Caudate nucleus (tissue), 63 donors: ENCODE measurements at places on chromosomes 7 and 10.

GRCh38 chr7:30323006-30323355 lies 38.6 kb downstream of the ZNRF2 start:
- no peak for DNase-seq

DNA sequence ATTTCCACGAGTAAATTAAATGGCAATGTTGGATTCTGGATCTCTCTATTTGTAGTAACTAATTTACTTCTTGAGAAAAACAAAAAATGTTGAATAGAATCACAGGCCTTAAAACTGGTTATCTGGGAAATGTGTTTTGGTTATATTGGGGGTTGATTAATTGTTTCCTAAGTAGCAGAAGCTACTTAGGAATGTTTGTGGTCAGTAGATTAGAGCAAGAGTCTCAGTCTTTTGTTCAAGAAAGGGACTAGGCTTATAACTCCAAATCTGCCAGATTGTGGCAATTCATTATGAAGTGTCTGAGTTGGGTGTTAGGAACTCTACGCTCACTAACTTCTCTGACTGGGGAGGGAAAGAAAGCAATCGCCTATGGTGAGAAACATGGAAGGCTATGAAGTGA lies 244.3 kb upstream of the PHYHIPL start:
- no peak for DNase-seq

DNA sequence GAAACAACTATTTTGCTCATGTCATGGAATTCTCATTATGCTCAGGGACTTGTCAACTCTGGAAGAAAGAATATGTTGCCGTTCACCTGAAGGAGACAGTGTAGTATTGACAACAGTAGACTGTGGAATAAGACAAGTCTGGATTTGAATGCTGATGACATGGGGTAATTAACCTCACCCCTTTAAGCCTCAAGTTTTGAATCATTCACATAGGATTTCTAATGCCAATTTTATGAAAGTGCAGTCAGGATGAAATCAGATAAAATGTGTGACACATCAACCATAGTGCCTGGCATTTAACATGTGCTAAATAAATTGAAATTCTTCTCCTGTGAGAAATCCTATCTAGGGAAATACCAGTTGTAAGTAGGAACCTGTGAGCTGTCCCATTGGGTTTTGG lies 305.8 kb downstream of the KIF20B start:
- no peak for DNase-seq

DNA sequence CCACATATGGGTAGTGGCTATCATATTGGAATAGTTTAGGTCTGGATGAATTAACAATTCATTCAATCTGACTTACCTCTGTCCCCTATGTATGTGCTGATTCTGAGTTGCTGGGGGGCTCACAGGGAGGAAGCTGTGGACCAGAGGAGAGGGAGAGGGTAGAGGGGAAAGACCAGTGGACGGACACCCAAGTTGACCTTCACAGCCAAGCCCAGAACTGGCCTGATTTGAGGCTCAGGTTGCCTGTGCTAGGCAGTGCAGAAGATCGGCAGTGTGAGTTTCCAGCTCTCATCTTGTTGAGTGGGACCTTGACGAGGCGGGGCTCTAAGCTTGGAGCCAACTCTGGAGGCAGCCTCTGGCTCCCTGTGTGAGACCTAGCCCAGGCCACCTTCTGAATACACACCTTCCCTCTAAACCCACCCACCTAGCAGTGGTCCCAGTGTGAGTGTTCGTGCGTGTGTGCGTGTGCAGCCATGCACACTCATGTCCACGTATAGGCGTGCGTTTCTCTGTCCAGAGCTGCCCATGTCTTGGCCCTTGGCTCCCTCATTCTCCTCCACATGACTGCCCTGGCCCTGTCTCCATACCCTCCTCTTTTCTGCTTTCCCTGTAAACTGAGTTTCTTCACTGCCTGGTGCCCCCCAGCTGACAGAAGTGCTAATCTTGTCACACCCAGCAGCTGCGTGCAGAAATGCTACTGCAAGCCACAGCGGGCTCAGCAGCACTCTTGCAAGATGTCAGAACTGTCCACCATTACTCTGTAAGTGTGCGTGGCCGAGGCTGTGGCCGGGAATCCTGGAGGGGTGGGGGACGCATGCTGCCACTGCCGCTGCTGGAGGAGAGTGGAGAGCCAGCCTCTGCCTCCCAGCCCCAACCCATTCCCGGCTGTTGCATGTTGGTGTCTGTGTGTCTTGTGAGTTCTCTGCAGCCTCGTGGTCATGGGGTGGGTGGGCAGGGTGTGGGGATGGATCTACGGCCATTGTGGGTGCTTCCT lies 47.6 kb downstream of the ADCYAP1R1 start:
- no peak for DNase-seq

- DNase-seq = no peak
Observed at GRCh38 chr10:117900280-117900679, 146.5 kb downstream of the RAB11FIP2 start.

- DNase-seq = no peak
Observed at GRCh38 chr7:66865290-66865864, 55.6 kb upstream of the TMEM248 start.

DNA sequence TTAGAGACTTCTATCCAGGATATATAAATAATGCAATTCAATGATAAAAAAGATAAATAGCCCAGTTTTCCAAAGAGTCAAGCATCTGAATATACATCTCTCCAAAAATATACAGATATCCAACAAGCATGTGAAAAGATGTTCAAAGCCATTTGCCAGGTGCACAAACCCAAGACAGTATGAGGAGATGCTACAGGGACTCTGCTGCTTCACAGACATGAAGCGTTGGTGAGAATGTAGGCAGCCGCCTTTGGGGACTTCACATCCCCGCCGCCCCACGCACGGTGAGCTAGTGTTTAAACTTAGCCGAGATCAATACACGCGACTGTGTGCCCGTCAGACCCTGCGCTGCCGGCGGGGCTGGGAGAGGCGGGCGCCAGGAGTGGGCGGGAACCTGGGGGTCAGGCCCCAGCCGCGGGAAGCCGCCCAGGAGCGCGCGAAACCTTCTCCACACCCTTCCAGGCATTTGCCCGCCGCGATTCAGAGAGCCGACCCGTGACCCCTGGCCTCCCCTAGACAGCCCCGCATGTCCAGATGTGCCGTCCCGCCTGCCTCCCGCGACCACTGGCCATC lies 927 bp upstream of the ALOX5 start:
- DNase-seq = no peak

- DNase-seq = no peak
Observed at GRCh38 chr7:156751319-156751718, 110.7 kb downstream of the RNF32 start.

- DNase-seq = no peak
Observed at GRCh38 chr7:96183163-96183670, 138.7 kb downstream of the SLC25A13 start.

DNA sequence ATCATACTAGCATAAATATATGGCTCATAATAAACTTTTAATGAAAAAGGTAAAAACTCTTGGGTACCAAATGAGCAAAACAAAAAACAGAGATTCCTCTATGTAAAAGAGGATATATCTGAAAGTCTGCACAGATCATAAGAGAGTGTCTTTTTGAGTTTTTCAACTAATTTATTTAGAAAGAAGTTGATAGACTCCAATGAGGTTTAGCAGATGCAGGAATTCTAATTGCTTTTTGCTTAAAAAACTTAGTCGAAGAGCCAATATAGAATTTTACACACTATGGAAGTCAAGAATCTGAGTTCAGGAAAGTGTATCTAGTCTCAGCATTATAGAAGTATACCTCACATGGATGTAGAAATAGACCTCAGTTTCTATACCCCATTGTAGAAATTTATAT lies 3.4 kb upstream of the MLLT10 start:
- DNase-seq = no peak

DNA sequence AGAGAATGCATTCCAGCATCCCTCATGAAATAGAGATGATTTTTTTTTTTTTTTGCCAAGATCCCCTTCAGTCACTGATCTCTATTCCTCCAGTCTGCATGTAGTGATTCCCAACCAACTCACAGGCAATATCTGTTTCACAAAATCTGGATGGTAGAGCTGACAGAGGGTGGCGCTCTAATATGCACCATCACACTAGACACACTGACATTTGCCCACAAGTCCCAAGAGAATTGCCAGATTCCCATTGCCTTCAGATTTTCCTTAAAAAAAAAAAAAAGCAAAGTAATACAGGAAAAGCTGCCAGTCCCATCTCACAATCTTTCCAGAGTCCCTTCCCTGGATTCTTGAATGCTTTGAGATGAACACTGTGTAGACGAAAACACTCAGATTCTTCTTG lies 301.0 kb downstream of the SORCS1 start:
- DNase-seq = no peak

- no peak for DNase-seq
Observed at GRCh38 chr7:104803931-104804330, 210.1 kb upstream of the KMT2E start.

DNA sequence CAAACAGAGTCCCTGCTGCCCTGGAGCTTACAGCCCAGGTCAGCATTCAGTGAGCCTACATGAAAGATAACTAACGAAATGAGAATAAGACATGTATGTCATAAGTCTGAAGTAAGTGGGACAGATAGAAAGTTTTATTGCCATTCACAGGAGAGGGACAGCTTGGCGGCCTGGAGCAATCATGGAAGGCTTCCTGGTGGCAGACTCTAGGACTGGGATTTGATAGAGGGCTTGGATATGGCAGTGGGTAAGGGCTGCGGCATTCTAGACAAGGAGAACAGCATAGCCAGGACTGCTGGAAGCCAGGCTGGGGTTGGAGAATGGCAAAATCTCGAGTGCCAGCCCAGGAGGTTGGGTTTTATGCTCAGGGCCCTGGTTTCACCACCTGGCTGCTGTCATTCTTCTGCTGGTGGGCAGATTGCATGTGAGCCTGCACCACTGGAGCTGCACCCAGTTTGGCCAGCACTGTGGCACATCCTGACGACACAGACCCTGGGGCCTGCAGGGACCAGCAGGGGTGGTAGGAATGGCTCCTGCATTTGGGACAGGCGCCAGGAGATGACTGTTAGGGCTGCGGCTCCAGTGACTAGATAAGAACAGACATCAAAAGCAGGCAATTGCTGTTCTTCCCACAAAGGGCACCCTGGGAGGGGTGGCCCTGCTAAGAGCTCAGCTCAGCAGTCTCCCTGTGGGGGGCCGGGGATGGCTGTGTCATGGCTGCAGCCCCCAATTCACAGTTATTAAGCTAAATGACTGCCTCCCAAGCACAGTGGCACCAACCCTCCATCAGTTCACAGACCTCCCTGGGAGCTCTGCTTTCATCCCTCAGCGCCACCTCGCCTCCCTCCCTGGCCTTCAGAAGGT lies 161.1 kb downstream of the RPS24 start:
- no peak for DNase-seq

- no peak for DNase-seq
Observed at GRCh38 chr10:98316661-98317060, 48.7 kb upstream of the LOXL4 start.

- DNase-seq = no peak
Observed at GRCh38 chr10:131723297-131724168, 177.3 kb upstream of the PPP2R2D start.

DNA sequence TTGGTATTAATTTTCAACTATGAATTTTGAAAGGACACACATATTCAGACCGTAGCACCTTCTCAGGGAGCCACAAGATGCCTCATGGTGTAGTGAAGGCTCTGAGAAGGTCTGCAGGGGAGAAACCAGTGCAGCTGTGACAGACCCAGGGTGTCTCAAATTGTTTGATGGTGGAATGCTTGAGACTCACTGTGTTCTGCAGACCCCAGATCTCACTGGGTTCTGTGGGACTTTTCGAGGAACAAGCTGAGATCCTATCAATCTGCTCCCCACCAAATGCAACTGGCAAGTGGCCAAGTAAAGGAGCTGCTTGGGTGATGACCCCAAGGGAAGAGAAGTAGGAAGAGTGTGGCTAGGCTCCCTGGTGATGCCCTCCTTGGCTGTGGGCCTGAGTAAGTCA lies 130.5 kb upstream of the UNC5B start:
- no peak for DNase-seq

GRCh38 chr10:17241611-17242333 lies 13.7 kb downstream of the VIM start:
- DNase-seq = no peak

DNA sequence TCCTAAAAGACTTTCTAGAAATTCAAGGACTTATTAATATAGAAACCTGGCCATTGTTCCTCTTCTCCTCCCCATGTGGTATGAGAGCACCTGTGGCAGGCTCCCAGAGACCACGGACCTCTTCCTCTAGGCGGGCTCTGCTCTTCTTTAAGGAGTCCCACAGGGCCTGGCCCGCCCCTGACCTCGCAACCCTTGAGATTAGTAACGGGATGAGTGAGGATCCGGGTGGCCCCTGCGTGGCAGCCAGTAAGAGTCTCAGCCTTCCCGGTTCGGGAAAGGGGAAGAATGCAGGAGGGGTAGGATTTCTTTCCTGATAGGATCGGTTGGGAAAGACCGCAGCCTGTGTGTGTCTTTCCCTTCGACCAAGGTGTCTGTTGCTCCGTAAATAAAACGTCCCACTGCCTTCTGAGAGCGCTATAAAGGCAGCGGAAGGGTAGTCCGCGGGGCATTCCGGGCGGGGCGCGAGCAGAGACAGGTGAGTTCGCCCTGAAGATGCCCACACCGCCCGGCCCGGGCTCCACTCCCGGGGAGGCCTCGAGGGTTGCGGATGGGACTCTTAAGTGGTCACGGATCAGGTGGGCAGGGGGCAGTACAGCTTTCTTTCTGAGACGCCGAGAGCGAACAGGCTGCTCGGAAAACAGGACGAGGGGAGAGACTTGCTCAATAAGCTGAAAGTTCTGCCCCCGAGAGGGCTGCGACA lies at the start of gene SLC26A4:
TSS of gene SLC26A4 (plus strand) at position 448 of the 700 bp plus-strand sequence. CDS start 814 bp downstream, outside the sequence.
- no peak for DNase-seq

DNA sequence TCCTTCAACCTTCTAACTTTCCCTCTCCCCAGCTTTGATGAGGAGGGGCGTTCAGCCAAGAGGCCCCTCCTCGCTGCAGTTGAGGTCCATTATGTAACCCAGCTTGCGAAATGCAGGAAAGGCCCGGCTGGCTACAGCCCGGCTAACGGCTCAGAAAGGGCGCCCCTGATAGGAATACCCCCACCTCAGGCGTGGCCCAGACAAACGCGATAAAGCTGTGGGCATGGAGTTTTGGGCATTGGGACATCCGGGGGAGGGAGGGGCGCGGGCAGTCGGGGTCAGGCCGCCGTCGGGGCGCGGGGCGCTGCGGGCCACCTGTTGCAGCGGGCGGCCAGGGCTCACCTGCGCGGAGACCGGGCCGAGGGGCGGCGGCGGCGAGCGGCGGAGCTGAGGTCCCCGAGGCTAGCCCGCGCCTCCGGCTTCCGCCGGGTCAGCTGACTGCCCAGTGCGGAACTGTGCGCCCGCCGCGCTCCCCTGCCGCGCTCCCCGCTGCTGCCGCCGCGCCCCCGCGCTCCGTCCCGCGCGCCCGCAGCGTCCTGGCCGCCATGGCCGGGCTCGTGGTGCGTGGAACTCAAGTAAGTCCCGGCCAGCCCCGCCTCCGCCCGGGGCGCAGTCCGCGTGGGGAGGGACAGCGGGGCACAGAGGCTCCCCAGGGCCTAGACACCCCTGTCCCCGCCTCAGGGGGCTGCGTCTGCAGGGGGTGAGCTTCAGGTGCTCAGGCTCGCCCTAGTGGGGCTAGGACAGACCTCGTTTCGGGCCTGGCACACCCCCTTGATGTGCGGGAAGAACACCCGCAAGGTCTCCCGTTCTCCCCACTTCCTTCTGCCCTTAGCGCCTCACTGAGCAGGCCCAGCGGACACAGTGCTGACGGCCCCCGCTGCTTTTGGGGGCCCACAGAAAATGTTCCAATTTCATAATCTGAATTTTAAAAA lies at the start of gene LRMDA:
TSS of gene LRMDA (plus strand) at position 445 of the 932 bp plus-strand sequence.
- DNase-seq = no peak

- no peak for DNase-seq
Observed at GRCh38 chr7:22075561-22075960, 129.9 kb upstream of the CDCA7L start.
